ENCODE measurements at places on chromosomes 1 and 21.
A peak's percentile ranks its signal among the peaks of the same experiment; 100 is the strongest.

GRCh38 chr21:30227633-30228404, 11.9 kb upstream of the CLDN8 start:
- no peak for DNase-seq

GRCh38 chr1:230650300-230650699, 8.0 kb downstream of the COG2 start:
- DNase-seq = no peak

DNA sequence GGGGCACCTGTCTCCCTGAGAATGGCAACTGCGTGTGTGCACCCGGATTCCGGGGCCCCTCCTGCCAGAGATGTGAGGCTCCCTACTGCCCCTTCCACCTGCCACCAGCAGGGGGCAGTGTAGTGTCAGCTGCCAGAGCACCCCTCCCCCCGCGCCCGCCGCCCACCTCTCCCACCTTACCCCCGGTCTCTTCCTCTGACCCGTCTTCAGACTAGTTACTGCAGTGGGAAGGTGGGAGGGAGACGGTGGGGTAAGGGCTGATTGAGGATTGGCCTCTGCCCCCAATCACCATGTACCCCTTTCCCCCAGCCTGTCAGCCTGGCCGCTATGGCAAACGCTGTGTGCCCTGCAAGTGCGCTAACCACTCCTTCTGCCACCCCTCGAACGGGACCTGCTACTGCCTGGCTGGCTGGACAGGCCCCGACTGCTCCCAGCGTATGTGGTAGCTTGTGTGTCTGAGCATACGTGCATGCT, 10.1 kb upstream of the LRRC71 start:
- peak; percentile 48 for DNase-seq

DNA sequence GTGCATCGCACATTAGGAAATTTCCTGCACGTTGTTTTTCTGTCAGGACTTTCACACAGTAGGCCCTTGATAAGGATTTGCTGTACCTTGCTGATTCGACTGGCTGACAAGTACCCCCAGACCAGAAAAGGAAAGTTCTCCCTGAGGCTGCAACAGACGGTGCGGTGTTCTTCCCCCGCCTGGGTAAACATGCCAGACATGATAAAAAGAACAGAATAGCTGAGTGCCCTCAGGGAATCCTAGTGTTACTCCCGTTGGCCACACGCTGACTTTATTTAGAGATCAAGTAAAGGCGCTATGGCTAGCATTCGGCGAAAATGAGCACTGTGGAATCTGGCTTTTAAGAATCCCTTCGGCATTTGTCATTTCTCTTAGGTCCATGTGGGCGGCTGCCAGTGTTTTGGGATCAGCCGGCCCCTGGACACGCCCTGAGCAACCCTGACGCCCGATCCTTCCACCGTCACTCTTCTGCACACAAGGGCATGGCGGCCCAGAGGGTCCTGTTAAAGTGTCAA, 607.7 kb downstream of the KIF26B start:
- DNase-seq = no peak
